ENCODE measurements at places on chromosomes 2 and 18.

- no peak for DNase-seq
Measured at GRCh38 chr2:23703037-23703582, 223.8 kb downstream of the ATAD2B start.

GRCh38 chr2:58572731-58573130, 331.6 kb upstream of the FANCL start:
- DNase-seq: no peak

DNA sequence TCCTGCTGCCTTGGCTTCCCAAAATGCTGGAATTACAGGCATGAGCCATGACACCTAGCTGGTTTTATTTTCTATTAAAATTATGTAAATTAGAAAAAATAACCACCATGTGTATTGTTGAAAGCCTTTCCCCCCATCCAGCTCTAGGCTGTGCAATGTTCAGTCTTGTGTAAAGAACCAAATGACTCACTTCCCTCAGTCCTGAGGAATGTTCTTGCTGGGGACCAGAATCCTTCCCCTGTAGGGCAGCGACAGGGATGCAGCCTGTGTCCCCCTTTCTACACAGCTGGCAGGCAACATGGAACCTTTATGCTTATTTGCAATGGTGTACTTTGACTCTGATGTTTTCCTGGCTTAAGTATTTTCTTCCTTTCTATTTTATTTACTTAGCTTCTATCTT, 29.4 kb downstream of the AOX1 start:
- no peak for DNase-seq

DNA sequence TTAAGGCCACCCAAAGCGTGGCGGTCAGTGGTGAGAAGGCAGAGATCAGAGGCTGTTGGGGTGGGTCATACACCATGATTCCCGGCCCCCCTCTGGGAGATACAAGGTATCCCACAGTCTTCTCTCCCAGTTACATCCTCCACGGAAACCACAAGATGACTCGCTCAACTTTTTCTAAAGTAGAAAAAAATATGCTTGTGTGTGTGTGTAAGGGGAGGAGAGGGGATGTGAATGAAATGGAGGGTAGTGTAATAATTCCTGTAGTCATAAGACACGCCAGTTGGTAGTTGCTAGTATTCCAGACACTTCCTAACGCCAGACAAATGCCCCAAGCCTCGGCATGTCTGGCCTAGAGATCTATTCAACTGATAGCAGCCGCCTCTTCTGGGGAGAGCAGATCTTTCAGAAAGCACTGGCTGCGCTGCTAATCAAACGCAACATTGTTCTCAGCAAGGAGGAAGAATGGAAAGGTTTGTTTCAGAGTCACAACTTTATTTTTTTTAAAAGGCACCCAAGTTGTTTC, 143.5 kb downstream of the TGIF1 start:
- DNase-seq: no peak

Measured in heart right ventricle (tissue), 16 donors.